Spleen (tissue), 13 donors: ENCODE measurements at places on chromosomes 6 and 20.
A peak's percentile ranks its signal among the peaks of the same experiment; 100 is the strongest.

DNA sequence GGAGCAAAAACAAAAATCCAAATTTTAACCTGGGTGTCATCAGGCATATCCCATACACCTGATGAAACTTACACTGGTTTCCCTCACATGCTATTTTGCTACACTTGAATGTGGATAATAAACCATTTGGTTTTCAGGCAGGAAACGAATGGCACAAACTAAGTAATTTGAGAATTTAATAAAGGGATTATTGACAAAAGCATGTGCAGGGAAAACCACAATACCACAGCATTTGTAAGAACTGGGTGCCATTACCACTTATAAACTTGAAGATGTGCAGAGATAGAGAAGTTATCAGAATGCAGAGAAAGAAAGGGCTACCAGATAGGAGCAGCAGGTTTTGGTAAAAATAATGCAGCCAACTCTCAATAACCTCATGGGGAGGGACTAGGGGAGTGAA lies 151.2 kb downstream of the RFX6 start:
- no peak overlapping the region for H3K4me3 ChIP-seq
- no peak for DNase-seq
- H3K27ac ChIP-seq = no peak overlapping the region
- H3K36me3 ChIP-seq = no peaks in the 10 kb centered on the region

GRCh38 chr6:151961809-151962208 lies 154.3 kb downstream of the ESR1 start:
- H3K36me3 ChIP-seq = no peaks in the 10 kb centered on the region
- no peak overlapping the region for H3K4me3 ChIP-seq
- H3K4me1 ChIP-seq = no peaks in the 10 kb centered on the region

DNA sequence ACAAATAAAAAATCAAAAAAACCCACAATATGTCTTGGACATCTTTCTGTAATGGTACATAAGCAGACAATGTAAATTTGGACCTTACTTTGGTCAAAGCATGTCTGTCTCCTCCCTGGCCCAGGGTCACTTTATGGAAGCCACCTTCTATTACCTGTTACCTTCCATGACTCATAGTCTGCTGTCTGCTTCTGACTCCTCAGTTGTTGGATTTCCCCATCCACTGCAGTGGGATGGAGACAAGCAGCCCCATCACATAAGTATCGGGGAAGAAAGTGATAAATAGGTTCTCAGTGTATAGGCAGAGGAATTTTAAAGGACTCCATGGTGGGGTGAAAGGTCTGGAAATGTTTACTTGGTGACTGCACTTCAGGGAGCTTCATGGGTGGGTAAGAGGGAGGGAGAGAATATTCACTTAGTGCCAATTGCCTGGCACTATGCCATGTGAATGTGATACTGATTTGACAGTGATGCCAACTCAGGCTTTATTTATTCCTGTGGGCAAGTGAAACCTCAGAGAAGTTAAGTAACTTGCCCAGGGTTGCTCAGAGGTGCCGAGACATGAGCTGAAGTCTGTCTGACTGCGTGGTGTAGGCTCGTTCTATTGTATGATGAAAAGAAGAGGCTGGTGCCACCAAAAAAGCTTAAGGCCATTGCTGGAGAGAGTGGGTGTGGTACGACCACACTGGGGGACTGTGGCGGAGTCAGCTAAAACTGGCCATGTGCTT lies 175.6 kb upstream of the RNF24 start:
- H3K27ac ChIP-seq = no peak overlapping the region
- no peaks in the 10 kb centered on the region for H3K27me3 ChIP-seq
- no peaks in the 10 kb centered on the region for H3K4me1 ChIP-seq
- no peaks in the 10 kb centered on the region for H3K36me3 ChIP-seq

GRCh38 chr6:125154118-125154760 lies 666 bp downstream of the TPD52L1 start:
- H3K4me3 ChIP-seq = peak overlapping the region; percentile 51
- no peaks in the 10 kb centered on the region for H3K36me3 ChIP-seq
- peaks cover 7% of the 10 kb centered on the region for H3K4me1 ChIP-seq
- DNase-seq = peak; percentile 78

GRCh38 chr6:15796130-15796771 lies 133.4 kb upstream of the DTNBP1 start:
- H3K27me3 ChIP-seq = no peaks in the 10 kb centered on the region
- no peak overlapping the region for H3K27ac ChIP-seq
- no peak for DNase-seq
- no peaks in the 10 kb centered on the region for H3K36me3 ChIP-seq
- H3K4me3 ChIP-seq = no peak overlapping the region

DNA sequence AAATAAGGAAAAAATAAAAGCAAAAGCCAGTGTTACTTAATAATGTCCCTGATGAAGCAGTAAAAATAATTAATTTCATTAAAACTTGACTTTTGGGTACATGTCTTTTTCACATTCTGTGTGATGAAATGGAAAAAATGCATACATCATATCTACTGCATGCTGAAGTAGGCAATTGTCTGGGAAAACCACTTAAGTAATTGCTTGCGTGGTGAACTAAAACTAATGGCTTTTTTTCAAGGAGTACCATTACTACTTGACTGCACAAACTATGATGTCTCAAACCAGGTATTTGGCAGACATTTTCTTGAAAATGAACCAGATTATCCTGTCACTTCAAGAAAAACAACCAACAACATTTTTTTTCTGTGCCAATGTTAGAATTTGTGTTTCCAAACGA lies 91.3 kb upstream of the AKIRIN2 start:
- H3K27ac ChIP-seq = no peak overlapping the region
- no peak overlapping the region for H3K4me3 ChIP-seq
- H3K4me1 ChIP-seq = peaks cover 20% of the 10 kb centered on the region

- peaks cover 18% of the 10 kb centered on the region for H3K36me3 ChIP-seq
- DNase-seq = no peak
- no peaks in the 10 kb centered on the region for H3K27me3 ChIP-seq
- H3K27ac ChIP-seq = no peak overlapping the region
- no peak overlapping the region for H3K4me3 ChIP-seq
- peaks cover 52% of the 10 kb centered on the region for H3K4me1 ChIP-seq
These were observed 6.4 kb downstream of the CDKAL1 start for GRCh38 chr6:20540683-20541082.

DNA sequence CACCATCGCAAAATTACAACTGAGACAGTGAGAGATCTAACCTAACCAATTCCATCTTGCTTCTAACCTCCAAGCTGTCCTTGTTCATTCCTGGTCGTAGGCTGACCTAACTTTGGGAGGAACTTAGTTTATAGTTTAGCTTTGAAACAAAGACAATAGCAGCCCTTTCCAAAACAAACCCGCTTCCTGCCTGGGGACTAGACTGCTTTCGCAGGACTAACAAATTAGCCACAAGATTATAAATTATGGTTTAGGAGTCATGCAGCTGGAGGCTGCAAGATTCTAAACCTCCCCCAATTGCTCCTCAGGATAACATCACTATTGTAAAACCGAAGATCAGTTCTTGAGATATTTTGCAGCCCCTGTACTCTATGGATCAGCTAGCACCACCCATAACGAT lies 63.2 kb downstream of the TRIM27 start:
- H3K36me3 ChIP-seq = no peaks in the 10 kb centered on the region
- peaks cover 8% of the 10 kb centered on the region for H3K4me1 ChIP-seq
- no peak for DNase-seq
- no peak overlapping the region for H3K27ac ChIP-seq
- no peaks in the 10 kb centered on the region for H3K27me3 ChIP-seq

DNA sequence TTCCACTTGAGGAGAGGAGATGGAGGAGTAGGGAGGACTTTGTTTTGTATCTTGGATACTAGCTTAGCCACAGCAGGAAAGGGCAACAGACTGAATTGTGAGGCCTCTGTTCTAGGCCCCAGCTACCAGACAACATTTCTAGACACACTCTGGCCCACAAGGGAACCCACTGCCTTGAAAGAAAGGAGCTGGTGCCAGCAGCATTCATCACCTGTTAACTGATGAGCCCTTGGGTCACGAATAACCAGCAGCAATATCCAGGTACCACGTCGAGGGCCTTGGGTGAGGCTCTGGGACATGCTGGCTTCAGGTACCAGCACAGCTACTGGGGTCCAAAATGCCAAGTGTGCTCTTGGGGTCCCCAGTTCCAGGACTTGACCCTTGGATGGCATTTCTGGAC lies 165.5 kb downstream of the PRKN start:
- H3K27me3 ChIP-seq = no peaks in the 10 kb centered on the region
- H3K36me3 ChIP-seq = no peaks in the 10 kb centered on the region
- no peak overlapping the region for H3K4me3 ChIP-seq
- no peaks in the 10 kb centered on the region for H3K4me1 ChIP-seq
- H3K27ac ChIP-seq = no peak overlapping the region
- peak; percentile 29 for DNase-seq

- peaks cover 11% of the 10 kb centered on the region for H3K36me3 ChIP-seq
- no peaks in the 10 kb centered on the region for H3K4me1 ChIP-seq
- H3K27ac ChIP-seq = no peak overlapping the region
- no peak for DNase-seq
- no peaks in the 10 kb centered on the region for H3K27me3 ChIP-seq
These were observed 47.5 kb upstream of the ALDH8A1 start for GRCh38 chr6:134997133-134997995.

- no peak overlapping the region for H3K4me3 ChIP-seq
- H3K4me1 ChIP-seq = no peaks in the 10 kb centered on the region
- H3K27me3 ChIP-seq = no peaks in the 10 kb centered on the region
- no peak for DNase-seq
- H3K27ac ChIP-seq = no peak overlapping the region
These were observed 189.7 kb downstream of the COL9A1 start for GRCh38 chr6:70113171-70113570.

DNA sequence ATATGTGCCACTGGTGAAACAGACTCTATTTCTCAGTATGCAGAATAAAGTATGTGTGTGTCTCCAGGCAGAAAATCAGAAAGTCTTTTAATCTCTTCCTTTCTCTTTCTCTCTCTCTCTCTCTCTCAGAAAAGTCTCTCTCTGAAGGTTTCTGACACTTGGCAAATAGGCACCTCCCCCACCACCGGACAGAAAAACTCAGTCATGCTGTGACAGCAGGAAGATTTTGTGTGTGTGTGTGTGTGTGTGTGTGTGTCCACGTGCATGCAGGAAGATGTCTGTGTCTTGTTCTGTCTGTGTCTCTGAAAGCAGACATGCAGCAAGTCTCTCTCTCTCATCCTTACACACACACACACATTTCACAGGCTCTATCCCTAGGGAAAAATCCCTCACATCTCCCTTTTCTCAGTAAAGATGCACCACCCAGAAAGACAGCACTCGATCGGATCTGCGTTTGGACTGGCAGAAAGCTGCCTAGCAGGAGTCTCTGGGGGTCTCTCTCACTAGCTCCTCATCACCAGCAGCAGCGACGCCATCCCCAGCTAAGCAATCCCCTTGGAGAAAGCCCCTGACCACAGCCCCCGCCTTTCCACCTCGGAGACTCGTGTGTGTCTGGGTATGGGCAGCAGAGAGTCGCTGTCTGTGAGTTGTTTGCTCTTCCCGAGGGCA lies 98.3 kb downstream of the EDN3 start:
- H3K36me3 ChIP-seq = no peaks in the 10 kb centered on the region
- H3K27me3 ChIP-seq = peaks cover 12% of the 10 kb centered on the region
- DNase-seq = no peak

DNA sequence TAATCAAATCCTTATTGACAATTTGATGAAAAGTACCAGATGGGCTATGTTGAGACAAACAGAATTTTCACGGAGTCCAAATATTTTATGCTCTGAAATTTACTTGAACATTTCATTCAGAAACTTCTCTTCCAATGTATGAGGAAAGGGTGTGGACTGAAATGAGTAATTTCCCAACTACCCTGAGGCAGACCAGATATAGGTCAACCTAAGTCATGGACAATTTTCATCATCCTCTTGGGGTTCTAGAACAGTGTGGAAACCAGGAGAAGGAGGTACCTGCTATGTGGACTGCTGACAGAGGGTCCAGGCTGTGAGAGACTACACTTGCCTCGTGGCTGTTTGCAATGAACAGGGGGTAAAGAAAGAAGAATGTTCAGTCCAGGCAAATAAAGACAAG lies 323.0 kb downstream of the ESR1 start:
- H3K4me1 ChIP-seq = peaks cover 3% of the 10 kb centered on the region
- H3K27ac ChIP-seq = peak overlapping the region; percentile 56
- H3K36me3 ChIP-seq = peaks cover 75% of the 10 kb centered on the region
- H3K27me3 ChIP-seq = no peaks in the 10 kb centered on the region
- no peak for DNase-seq
- H3K4me3 ChIP-seq = no peak overlapping the region

DNA sequence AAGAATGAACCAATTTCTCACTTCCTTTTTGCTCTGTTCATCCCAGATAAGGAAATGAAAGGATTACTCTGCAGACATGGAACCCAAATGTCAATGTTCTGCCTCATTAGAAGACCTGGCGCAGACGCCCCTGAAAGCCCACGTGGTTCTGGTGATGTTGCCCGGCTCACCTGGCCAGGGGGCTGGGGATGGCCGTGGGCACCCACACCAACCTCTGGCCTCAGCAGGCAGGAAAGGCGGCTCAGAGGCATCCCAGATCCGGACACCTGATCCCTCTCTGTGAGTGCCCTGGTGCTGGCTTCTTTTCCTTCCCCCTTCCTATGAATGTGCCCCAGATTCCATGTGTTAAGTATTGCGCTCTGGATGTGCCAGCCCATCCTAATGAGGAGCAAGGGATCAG lies 33.6 kb downstream of the CDH4 start:
- no peak for DNase-seq
- H3K27ac ChIP-seq = no peak overlapping the region
- H3K4me3 ChIP-seq = no peak overlapping the region
- H3K36me3 ChIP-seq = no peaks in the 10 kb centered on the region

DNA sequence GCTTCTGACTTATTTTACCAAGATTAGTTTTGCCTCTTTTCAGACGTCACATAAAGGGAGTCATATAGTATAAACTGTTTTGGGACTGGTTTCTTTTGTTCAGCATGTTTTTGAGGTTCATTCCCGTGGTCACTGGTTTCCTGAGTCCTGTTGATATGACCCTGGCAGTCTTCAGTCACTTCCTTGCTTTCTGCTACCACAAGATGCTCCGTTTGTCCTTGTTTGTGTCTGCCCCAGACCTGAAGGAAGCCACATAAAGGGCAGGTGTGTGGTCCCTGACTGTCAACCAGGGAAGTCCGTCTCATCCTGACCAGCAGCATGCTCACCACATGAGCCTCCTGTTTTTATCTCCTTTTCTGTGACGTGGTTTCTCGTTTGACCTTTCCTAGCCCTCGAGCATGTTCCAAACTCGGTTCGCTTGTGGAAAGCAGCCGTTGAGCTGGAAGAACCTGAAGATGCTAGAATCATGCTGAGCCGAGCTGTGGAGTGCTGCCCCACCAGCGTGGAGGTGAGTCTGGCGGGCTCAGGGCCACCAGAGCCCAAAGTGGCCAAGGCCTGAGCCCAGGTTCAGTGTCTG lies 26.1 kb upstream of the C20orf204 start:
- peaks cover 2% of the 10 kb centered on the region for H3K4me1 ChIP-seq
- H3K27me3 ChIP-seq = no peaks in the 10 kb centered on the region
- peaks cover 91% of the 10 kb centered on the region for H3K36me3 ChIP-seq
- H3K27ac ChIP-seq = no peak overlapping the region

GRCh38 chr6:36926708-36927513 lies 27.6 kb upstream of the PI16 start:
- H3K4me3 ChIP-seq = no peak overlapping the region
- no peaks in the 10 kb centered on the region for H3K27me3 ChIP-seq
- H3K4me1 ChIP-seq = no peaks in the 10 kb centered on the region
- DNase-seq = no peak
- no peak overlapping the region for H3K27ac ChIP-seq
- H3K36me3 ChIP-seq = peaks cover 31% of the 10 kb centered on the region

- no peaks in the 10 kb centered on the region for H3K36me3 ChIP-seq
- no peaks in the 10 kb centered on the region for H3K4me1 ChIP-seq
- H3K4me3 ChIP-seq = no peak overlapping the region
- no peak overlapping the region for H3K27ac ChIP-seq
- H3K27me3 ChIP-seq = no peaks in the 10 kb centered on the region
- no peak for DNase-seq
These were observed 20.7 kb upstream of the BPI start for GRCh38 chr20:38283236-38283635.

GRCh38 chr6:35601331-35602132 lies 87.2 kb downstream of the FKBP5 start:
- DNase-seq = peak; percentile 75
- no peaks in the 10 kb centered on the region for H3K27me3 ChIP-seq
- H3K27ac ChIP-seq = peak overlapping the region; percentile 94
- peaks cover 45% of the 10 kb centered on the region for H3K4me1 ChIP-seq
